ENCODE measurements at places on chromosomes 13 and 19.

DNA sequence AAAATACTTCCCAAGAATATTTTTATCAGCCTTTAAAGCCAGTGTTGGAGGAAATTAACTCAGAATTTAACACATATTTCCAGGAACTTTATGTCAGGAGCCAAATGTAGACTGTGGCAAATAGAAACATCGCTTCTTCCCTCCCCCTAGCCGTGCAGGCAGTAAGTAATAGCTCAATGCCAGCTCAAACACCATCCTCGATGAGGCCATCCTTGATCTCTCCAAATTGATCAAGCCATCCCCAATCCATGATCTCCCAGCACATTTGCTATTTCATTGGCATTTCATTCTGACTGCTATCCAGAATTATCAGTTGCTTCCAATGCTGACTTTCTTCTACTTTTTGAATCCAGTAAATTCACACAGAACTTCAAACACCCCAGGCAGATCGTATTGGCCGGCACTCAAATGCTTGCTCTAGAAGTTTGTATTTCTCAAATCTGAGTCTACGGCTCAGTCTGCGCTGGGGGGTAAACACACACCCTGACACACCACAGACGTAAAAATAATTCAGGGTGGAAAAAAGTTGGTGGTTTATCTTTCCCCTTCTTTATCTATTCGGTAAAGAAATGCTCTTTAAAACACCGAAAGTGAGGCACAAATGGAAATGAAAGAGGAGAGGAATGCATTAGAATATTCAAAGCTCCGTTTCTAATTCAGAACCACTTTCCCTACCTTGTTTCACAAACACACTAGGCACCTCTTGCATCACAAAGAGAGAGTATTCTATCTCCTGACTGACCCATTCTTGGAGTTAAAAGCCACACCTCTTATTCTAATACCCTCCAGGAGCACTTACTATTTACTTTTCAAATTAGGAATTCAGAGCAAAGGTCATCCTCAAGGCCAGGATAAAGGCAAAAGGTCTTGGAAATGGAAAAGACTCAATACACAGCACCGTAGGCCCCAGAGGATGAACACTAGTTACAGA is 991 bp downstream of the OBI1 start:
- DNase-seq = no peak

- no peak for DNase-seq
These were observed 264.0 kb downstream of the TBC1D4 start for GRCh38 chr13:75217949-75218348.

GRCh38 chr19:7920519-7921301 is 572 bp downstream of the SNAPC2 start:
- peak; percentile 98 for DNase-seq

GRCh38 chr19:801861-802497 is 4.7 kb downstream of the PTBP1 start:
- DNase-seq = no peak

DNA sequence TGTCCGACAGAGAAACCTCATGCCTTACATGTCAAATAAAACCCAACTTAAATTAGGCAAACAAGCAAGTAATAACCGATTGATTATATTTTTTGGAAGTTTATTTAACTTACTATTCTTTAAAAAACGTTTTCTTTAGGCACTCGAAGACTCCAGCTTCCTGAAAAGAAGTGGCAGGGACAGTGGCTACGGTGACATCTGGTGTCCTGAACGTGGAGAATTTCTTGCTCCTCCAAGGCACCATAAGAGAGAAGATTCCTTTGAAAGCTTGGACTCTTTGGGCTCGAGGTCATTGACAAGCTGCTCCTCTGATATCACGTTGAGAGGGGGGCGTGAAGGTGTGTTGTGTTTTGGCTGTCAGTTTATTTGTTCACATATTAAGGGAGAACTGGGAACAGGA is 164.4 kb downstream of the LMO7 start:
- no peak for DNase-seq

- no peak for DNase-seq
These were observed 11.2 kb upstream of the CLDN10 start for GRCh38 chr13:95541308-95541707.

Data from DND-41 (cell line).